ENCODE measurements at places on chromosomes 3 and 15. TPM values are rescaled to one million over a fixed set of nuclear protein-coding genes. Genes with fewer than 3 reads are reported as not detected.

DNA sequence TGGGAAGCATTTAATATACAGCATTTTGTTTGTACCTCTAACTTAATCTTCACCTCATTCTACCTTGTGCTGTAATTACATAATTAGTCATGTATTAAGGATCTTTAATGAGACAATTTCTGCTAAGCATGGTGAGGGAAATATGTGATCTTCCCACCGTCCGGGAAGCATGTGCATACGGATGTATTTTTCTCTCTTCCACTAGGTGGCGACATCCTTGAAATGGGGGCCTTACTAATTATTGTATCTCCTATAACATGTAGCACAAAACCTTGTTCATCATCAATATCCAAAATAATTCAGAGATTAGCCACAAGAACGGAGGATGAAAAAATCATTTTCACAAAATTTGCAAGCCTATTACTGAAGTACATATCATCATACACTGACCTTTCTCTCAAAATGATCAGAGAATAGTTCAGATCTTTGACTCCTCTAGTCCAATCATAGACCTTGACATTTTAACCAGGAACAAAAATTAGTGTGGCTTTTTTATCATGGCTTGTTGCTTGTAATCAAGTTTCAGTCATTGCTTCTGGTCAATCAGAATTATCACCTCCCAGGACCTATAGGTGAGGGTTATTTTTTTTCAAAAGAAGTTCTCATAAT is 148.9 kb upstream of the GBE1 start:
- H3K4me1 ChIP-seq = no peaks in the 10 kb centered on the region
- H3K27me3 ChIP-seq = no peaks in the 10 kb centered on the region
- no peak for DNase-seq
- no peak overlapping the region for H3K4me3 ChIP-seq
- no peaks in the 10 kb centered on the region for H3K36me3 ChIP-seq

DNA sequence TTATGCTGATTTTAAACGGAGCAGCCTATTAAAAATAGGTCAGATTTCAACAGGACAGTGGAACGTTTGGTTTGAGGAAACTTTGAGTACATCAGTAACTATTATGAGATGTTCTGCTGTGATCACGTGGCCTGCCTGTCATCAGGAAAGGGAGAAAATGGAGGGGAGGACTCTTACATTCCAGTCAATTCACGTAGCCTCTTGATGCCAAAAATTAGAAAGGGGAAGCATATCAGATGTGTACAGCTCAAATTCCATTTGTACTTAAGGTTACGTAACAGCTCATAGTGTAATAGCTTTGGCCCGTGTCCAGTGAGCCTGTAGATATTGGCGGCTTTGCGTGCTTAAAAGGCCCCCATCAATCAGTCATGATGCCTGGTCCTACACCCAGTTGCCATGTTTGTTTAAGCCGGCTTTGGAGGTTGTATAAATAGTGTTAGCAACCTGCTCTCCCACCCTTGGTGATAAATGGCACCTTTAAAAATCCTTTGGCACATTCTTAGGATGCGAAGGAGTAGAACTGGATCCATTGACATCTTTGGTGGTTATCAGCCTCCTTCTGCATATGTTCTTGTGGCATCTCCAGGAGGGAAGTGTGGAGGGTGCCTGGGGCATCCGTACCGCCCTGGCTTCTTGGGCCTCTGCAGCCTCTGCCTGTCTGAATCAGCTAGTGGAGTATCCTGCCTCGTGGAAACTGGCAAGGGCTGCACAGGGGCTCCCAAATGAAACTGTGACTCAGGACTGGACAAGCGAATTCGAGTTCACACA is 163.9 kb downstream of the THSD4 start:
- DNase-seq = peak; percentile 54
- no peak overlapping the region for H3K4me3 ChIP-seq
- no peaks in the 10 kb centered on the region for H3K27me3 ChIP-seq
- no peaks in the 10 kb centered on the region for H3K36me3 ChIP-seq

DNA sequence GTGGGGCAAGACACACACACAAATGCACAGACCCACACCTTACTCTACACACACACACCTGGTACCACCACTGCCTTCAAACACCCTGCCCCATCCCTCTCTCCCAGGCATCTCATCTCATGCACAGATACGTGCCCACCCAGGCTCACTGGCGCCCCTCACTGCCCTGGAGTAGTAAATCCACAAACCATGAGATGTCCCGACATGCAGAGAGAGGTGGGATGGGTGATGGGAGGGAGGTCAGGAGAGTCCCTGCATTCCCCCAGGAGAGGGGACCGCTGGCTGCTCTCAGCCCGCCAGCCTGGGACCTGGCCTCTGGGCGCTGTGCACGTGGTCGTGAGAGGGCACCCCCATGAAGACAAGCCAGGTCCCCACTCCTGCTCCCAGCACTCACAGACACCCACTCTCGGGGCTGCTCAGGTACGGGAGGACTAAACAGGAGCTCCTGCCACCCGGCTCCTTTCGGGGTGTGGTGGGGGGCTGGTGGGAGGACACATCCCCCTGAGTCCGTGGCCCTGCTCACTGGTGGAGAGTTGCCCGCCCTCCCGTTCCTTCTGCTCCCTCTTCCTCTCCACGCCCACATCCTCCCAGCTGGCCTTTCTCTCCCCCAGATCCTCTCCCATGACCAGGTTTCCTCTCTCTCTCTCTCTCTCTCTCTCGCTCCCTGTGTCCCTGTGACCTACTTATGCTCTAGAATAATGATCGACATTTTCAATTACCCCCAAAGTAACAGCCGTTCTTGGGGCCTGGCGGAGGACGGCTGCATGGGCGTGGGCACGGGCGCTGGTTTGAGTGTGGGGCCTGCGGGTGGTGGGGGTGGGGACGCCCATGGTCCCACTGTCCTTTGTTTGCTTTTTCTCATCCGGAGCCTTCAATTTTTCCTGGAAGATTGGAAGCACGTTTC is 18.9 kb upstream of the CSPG4 start:
- no peaks in the 10 kb centered on the region for H3K36me3 ChIP-seq
- DNase-seq = no peak
- H3K27ac ChIP-seq = no peak overlapping the region

The TMEM207 gene
- not detected for total RNA-seq

DNA sequence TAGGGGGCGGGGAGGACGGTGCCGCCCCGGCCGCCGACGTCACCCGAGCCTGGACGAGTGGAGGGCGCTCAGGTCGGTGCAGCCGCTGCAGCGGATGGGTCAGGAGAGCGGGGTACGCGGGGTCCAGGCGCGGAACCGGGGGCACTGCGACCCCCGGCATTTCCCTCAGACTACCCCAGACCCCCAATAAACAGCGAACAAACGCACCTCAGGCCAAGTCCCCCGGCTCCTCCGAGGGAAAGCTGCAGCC is 78.9 kb downstream of the IQSEC1 start:
- peak overlapping the region; percentile 63 for H3K4me3 ChIP-seq
- H3K4me1 ChIP-seq = no peaks in the 10 kb centered on the region
- H3K36me3 ChIP-seq = no peaks in the 10 kb centered on the region
- DNase-seq = peak; percentile 76
- no peak overlapping the region for H3K27ac ChIP-seq

DNA sequence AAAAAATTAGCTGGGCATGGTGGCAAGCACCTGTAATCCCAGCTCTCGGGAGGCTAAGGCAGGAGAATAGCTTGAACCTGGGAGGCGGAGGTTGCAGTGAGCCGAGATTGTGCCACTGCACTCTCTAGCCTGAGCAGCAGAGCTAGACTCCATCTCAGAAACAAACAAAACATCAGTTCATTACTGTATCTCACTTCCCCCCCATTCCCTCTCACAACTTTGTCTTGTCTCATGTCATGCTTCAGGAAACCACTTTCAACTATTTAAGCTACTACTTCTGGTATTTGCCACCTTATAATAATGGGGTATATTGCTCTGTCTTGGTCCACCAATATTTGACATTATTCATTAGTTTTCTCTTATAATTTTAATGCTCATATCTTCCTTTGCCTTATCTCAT is 26.2 kb downstream of the PIK3CA start:
- H3K27ac ChIP-seq = no peak overlapping the region
- H3K4me3 ChIP-seq = no peak overlapping the region
- no peaks in the 10 kb centered on the region for H3K27me3 ChIP-seq

The CXCR6 gene
- not detected for total RNA-seq

The HAUS2 gene
- total RNA-seq = 6.8 TPM

DNA sequence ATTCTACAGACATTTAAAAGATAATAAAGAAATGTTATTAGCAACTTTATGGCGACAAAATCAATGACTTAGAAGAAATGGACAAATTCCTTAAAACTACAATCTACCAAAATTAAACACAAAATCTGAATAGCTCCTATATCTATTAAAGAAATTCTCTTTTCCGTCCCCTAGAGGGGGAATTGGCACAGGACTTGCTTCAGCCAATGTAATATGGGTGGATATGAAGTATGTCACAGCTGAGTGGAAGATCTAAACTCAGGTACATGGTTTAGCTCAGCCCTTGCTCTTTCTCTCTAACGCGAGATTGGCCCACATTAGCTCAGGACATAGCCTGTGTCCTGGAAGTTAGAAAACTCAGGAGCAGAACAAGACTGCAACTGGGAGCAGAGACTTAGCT is 79.3 kb downstream of the DNAH12 start:
- no peaks in the 10 kb centered on the region for H3K27me3 ChIP-seq
- no peaks in the 10 kb centered on the region for H3K36me3 ChIP-seq
- no peaks in the 10 kb centered on the region for H3K4me1 ChIP-seq

GRCh38 chr3:155018621-155019330 is 61.3 kb upstream of the MME start:
- H3K4me1 ChIP-seq = no peaks in the 10 kb centered on the region
- H3K27ac ChIP-seq = no peak overlapping the region
- H3K36me3 ChIP-seq = no peaks in the 10 kb centered on the region
- no peak overlapping the region for H3K4me3 ChIP-seq
- no peak for DNase-seq

- DNase-seq = no peak
- no peak overlapping the region for H3K4me3 ChIP-seq
- H3K4me1 ChIP-seq = no peaks in the 10 kb centered on the region
- no peaks in the 10 kb centered on the region for H3K36me3 ChIP-seq
Observed at GRCh38 chr15:37682304-37682703, 252.1 kb upstream of the TMCO5A start.

The KLF15 gene
- total RNA-seq = 14.4 TPM

DNA sequence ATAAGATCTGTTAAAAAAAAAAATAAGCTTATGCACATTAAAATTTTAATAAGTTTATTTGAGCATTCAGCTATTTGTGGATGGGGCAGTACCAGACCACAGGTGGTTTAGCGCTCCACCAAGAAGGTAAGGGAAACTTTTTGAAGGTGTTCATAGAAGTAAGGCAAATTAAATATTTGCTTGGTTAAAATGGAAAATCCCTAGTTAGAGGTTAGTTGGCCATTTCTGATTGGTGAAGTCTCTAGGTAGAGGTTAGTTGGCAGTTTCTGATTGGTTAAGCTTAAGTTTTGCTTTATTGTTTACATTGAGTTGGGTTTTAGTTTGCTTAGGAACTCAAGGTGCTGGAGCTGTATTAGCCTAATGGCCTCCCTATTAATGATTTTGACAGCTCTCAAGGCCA is 30.7 kb downstream of the SCN11A start:
- H3K4me3 ChIP-seq = no peak overlapping the region
- DNase-seq = no peak
- H3K27ac ChIP-seq = no peak overlapping the region
- H3K27me3 ChIP-seq = no peaks in the 10 kb centered on the region
- H3K4me1 ChIP-seq = no peaks in the 10 kb centered on the region
- H3K36me3 ChIP-seq = no peaks in the 10 kb centered on the region

DNA sequence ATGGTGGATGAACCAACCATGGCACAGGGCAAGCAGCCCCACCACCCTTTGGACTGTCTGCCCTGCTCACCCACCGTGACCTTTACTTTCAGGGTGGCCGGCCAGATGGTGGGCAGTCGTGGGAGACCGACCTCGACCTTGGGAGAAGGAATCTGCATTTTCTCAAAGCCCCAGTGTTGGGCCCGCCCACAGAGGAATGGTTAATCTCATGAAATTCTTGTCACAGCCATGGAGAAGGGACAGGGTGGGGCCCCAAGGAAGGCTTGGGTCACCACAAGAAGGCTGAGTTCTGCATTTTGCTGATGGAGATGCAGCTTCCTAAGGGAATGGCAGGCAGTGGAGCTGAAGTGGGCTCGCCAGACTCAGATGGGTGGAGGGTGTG is 2.9 kb downstream of the PLXND1 start:
- H3K27ac ChIP-seq = peak overlapping the region; percentile 38
- no peak for DNase-seq
- no peaks in the 10 kb centered on the region for H3K4me1 ChIP-seq
- peak overlapping the region; percentile 48 for H3K4me3 ChIP-seq

GRCh38 chr3:73148682-73149081 is 87.2 kb downstream of the EBLN2 start:
- H3K27me3 ChIP-seq = no peaks in the 10 kb centered on the region
- H3K4me1 ChIP-seq = no peaks in the 10 kb centered on the region
- H3K4me3 ChIP-seq = no peak overlapping the region
- DNase-seq = no peak
- H3K36me3 ChIP-seq = no peaks in the 10 kb centered on the region

GRCh38 chr15:36484038-36484778 is 95.2 kb upstream of the CDIN1 start:
- no peak overlapping the region for H3K4me3 ChIP-seq
- no peaks in the 10 kb centered on the region for H3K4me1 ChIP-seq
- no peaks in the 10 kb centered on the region for H3K36me3 ChIP-seq
- DNase-seq = no peak
- H3K27me3 ChIP-seq = no peaks in the 10 kb centered on the region
- no peak overlapping the region for H3K27ac ChIP-seq

GRCh38 chr3:7275396-7275795 is 414.5 kb downstream of the GRM7 start:
- no peak overlapping the region for H3K4me3 ChIP-seq
- no peaks in the 10 kb centered on the region for H3K4me1 ChIP-seq
- H3K27me3 ChIP-seq = no peaks in the 10 kb centered on the region
- no peak overlapping the region for H3K27ac ChIP-seq
- DNase-seq = no peak
- no peaks in the 10 kb centered on the region for H3K36me3 ChIP-seq

The MAP2K5 gene
- total RNA-seq = 9.8 TPM

DNA sequence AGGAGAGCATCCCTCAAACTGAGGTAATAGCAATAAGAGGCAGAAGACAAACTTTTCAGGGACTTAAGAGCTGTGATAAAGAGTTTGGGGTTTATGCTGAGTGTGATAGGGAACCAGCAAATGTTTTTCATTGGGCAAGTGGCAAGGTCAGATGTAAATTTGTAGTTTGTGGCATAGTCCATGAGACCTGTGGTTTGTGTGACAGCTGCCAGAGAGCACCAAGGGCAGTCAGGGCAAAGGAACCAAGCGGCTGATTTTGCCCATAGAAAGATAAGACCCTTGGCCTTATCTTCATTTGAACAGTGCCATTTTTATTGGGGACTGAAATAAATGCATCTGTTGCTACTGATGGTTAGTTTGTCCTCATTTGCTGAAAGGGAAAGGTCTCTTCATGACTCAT is 220.3 kb downstream of the LRRN1 start:
- H3K4me3 ChIP-seq = no peak overlapping the region
- H3K4me1 ChIP-seq = no peaks in the 10 kb centered on the region
- no peaks in the 10 kb centered on the region for H3K36me3 ChIP-seq
- H3K27me3 ChIP-seq = no peaks in the 10 kb centered on the region
- H3K27ac ChIP-seq = no peak overlapping the region

GRCh38 chr15:66484539-66485112 is 12.9 kb downstream of the SNAPC5 start:
- peaks cover under 1% of the 10 kb centered on the region for H3K36me3 ChIP-seq
- peak overlapping the region; percentile 89 for H3K27ac ChIP-seq
- peak overlapping the region; percentile 43 for H3K4me3 ChIP-seq

GRCh38 chr3:120468635-120469295 is 18.0 kb upstream of the FSTL1 start:
- H3K4me3 ChIP-seq = no peak overlapping the region
- H3K27me3 ChIP-seq = no peaks in the 10 kb centered on the region
- H3K4me1 ChIP-seq = no peaks in the 10 kb centered on the region

All from right lobe of liver (tissue), 6 donors.